ENCODE measurements at places on chromosomes 7 and 10.

- DNase-seq = no peak
These were observed 32.6 kb upstream of the TECTB start for GRCh38 chr10:112250555-112250954.

DNA sequence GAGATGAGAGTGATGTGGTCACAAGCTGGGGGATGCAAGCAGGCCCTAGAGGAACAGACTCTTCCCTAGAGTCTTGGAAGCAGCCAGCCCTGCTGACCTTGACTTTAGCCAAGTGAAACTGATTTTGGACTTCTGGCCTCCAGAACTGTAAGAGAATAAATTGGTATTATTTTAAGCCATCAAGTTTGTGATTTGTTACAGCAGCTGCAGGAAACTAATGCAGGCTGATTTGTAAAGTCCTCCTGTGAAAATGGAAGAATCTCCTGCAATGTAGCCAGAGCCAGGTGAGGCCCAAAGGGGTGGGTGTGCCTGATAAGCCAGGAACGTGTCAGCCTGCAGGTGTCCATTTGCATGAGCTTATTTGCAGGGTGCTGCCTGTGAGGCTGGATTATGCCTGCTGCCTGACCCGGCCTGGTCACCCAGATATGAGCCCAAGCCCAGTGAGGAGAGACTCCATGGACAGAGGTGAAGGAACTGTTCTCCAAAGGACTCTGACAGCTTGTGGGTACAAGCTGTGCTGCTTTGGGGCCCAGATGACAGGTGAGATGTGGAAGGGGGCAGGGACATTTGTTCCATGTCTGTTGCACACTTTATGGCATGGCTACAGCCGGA, 24.6 kb upstream of the PLEKHA1 start:
- no peak for DNase-seq

GRCh38 chr7:106059556-106059955, 52.6 kb downstream of the SYPL1 start:
- no peak for DNase-seq

GRCh38 chr10:116125180-116125579, 147.8 kb downstream of the GFRA1 start:
- DNase-seq = no peak

DNA sequence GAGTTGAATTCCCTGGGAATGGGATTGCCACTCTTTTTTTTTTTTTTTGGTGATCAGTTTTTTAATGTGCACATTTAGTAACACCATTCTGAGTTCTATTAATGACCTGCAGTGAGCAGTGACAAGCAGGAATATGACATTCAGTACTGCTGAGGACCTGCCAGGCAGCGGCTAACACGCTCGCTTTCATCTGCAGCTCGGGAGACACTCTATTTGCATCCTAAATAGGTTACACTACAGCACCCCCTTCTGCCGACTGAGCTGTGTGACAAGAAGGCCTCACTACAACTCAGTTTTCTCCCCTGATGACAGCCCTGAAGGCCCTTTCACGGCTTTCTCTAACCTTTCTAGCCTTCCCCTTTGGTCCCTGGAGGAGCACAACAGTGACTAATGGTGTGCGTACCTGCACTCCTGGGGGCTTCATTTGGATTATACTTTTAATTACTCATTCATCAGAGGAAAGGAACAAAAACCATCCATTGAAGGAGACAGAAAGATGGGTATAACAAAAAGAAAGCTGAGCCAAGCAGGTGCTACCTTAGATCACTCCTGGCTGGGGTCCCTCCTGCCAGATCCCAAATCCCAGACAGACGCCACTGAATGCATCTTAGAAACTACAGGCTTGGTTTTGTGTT, 872.4 kb downstream of the LRMDA start:
- no peak for DNase-seq

DNA sequence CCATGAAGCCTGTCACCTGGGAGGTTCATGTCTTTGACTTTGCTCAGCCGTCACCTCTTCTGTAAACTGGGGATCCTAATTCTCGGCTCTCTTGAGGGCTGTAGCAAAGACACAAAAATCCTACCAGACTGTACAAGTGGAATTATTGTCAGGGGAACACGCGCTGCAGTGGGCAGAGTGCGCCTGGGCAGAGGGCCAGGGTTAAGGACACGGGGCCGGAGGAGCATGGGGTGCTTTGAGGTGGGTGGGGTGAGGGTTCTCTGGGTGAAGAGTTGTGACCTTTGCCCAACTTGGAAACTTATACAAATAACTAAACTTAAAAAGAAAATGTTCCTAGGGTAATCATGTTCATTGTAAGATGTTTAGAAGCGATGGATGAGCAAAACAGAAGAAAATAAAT, 36.0 kb downstream of the PALD1 start:
- no peak for DNase-seq

DNA sequence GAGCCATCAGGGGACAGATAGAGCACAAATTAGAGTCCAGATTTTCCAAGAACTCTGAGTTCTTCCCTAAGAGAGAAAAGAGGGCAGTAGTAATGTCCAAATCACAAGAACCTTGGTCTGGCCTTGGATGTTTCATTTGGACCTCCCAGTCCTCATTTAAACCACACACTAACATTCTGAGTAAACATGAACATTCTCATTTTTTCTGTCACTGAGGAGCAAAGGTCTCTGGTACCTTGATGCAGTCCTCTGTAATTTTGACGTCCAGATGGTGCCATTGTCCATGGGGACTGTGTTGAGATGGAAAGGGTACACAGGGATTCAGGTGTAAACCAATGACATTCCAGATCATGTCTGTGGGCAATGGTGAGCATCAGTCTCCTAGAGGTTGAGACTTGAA, 225.4 kb upstream of the PHYHIPL start:
- DNase-seq = no peak

- no peak for DNase-seq
These were observed 279.1 kb downstream of the PHF14 start for GRCh38 chr7:11252705-11253272.

DNA sequence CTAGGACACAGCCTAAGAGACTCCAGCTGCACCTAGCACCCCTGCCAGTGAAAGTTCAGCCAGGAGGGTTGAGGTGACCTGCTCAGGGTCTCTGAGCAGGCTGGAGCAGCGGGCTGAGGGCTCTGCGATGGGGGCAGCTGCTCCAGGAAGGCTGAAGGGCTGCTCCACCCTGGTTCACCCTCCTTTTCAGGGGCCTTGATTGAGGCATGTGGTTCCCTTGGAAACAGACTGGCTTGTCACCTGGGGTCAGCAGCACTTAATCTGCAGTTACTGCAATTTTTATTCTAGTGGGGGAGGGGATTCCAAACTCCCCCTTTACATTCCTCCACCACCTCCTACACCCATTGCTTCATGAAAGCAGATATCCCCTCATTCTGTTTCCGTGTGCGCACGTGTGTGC, 85.3 kb upstream of the UNC5B start:
- no peak for DNase-seq

- DNase-seq = no peak
These were observed 42.3 kb downstream of the IKZF1 start for GRCh38 chr7:50346545-50347497.

GRCh38 chr7:24702755-24703154, 54.5 kb downstream of the GSDME start:
- DNase-seq = no peak
